Daoy (cell line): ENCODE measurements at places on chromosomes 13 and 19.
A peak's percentile ranks its signal among the peaks of the same experiment; 100 is the strongest.

DNA sequence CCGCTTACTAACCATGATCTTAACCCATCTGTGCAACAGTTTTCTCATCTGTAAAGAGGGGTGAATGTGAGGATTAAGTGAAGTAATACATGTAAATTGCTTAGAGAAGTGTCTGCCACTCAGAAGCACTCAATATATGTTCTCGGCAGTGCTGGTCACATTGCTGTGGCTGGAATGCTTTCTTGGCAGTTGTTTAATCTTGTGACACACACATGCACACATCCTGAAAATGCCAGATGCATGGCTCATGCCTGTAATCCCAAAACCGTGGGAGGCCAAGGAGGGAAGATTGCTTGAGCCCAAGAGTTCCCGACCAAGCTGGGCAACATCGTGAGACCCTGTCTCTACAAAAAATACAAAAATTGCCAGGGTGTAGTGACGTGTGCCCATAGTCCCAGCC lies 4.9 kb upstream of the DMKN start:
- peak; percentile 94 for DNase-seq

GRCh38 chr19:11069561-11069960 lies 19.7 kb upstream of the LDLR start:
- DNase-seq, result no peak

GRCh38 chr19:39926170-39926760 lies 8.2 kb downstream of the FCGBP start:
- no peak for DNase-seq

DNA sequence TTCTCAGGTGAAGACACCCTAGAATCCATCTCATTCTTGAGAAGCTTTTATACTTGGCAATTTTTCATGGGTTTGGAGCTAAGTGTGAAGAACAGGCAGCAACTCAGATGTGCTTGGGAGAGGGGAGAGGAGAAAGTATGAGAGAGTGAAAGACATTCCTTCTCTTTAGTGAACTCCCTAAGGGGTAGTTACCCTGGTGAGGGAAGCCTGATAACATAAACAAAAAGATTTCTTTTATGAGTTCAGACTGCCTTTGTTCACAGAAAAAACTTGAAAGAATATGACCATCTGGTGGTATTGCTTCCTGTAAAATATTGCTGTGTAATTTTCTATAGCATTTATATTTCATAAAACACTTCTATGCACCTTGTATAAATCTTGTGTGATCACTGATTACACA lies at the start of gene STOML3:
TSS of gene STOML3 (minus strand) at position 139 of the 400 bp plus-strand sequence. CDS start at position 29, 110 bp downstream.
- no peak for DNase-seq

GRCh38 chr13:31950111-31950815 lies 81.3 kb upstream of the FRY start:
- no peak for DNase-seq

- no peak for DNase-seq
These were observed 54.0 kb upstream of the MYO16 start for GRCh38 chr13:108575430-108575829.
